GM12891 (cell line): ENCODE measurements at places on chromosomes 1 and 21.

DNA sequence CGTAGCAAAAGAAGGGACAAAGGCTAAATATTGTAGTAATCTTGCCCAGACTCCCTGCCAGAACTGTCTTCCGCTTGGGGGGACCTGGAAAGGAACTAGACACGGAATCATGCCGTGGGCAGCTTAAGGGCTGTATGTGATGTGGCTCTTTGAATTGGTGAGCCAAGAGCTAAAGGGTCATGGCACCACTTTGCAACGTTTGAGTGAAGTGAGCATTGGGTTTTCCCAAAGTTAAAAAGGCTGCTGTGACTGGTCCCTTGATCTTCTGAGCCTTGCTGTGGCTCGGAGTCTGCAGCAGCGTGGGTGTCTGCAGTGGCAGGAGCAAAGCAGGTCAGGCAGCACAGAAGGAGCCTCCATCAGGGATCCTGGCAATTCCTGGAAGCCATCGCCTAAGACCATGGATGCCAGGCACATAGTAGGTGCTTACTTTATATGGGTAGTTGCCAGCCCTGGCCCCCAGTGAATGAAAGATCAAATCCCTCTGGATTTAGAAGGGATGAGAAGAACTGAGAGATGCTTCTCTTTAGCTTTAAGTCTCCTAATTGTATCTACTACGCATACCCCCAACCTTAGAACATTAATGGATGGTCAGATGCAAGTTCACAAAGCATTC, 1.8 kb downstream of the SMYD2 start:
- DNase-seq, result no peak

DNA sequence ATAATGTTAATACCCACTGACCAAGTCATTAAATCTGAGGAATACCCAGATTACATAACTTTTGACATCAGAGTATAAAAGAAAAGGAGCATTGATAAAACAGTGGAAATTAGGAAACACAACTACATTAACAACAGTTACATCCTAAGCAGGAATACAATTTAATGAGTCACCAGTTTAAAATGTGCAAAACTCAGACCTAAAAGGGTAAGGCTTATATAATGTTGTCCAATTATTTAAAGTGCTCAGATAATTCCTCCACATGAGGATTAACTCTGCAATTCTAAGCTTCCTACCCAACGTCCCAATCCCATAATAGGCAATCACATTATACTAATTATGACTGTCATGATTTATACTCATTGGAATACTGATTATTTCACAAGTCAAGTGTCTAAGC, 50.5 kb downstream of the ABL2 start:
- DNase-seq, result no peak

GRCh38 chr1:156502894-156503697, 2.5 kb upstream of the MEF2D start:
- DNase-seq, result no peak

DNA sequence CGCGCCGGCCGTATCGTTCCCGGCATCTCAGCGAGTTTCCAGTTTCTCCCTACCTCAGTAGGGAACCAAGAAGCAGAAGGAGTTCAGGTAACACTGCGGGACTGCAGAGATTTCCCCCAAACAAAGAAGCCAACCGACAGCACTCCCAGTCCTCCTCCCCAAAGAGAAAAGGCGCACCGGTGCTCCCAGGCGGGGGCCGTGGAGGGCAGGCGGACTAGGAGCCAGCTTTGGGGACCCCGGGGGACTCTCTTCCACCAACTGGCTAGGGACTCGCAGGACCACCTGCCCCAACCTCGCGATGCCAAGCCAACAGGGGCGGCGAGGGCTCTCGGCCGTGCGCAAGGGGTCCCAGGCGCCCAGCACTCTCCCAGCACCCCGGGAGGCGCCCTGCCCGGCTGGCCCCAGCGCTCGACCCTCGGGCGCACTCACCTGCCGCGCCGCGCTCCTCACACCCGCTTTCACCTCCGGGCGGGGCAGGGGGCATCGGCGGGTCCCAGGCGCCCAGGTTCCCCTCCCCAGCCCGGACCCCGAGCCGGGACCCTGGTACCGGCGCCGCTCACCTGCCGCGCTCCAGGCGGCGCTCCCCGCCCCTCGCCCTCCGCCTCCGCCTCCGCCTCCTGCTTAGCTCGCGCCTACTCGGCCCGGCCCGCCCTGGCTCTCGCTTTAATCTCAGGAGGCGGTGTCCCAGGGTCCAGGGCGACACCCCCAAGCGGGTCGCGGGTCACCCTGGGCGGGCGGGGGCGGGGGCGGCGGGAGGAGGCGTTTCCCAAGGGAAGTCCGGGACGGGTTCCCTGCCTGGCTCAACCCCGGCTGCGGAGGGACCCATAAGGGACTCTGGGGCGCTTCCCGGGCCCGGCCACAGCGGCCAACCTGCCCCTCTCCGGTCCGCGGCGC, at the start of gene TMPRSS2:
TMPRSS2 (minus strand) TSS at position 638 of the 894 bp plus-strand sequence. CDS start 10,025 bp downstream, outside the sequence.
- no peak for DNase-seq

GRCh38 chr1:182995894-182996293, 27.3 kb upstream of the LAMC1 start:
- no peak for DNase-seq

- no peak for DNase-seq
These were observed 36.6 kb downstream of the DEGS1 start for GRCh38 chr1:224219612-224220059.

DNA sequence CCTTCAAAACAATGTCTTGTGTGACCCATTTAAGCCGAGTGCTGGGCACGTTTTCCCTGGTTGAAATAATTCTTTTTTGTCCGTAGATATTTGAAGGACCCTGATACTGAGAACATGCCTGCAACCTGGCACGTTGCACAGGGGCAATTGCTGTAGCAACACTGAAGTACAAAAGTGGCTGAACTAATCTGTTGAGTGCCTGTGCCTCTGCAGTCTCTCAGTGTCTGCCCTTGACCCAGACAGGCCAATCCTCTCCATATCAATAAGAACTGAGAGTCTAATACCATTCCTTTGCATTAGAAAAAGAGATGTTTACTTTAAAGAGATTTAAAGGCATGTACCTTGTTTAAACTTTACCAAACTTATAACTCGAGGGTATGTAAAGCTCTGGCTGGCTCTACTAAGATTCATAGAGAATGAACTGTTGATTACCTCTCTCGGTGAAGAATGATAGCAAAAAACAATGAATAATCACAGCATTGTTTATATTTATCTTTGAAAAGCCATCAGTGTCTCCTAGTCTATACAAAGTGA, 2.4 kb downstream of the GREM2 start:
- no peak for DNase-seq

GRCh38 chr1:170993151-170993550, 57.8 kb downstream of the MROH9 start:
- DNase-seq, result no peak

GRCh38 chr1:150973836-150974579, 627 bp downstream of the CERS2 start:
- DNase-seq, result peak; percentile 51

GRCh38 chr1:15525050-15526020, 1.3 kb upstream of the DNAJC16 start:
- no peak for DNase-seq

GRCh38 chr1:33088119-33088906, 7.4 kb downstream of the AZIN2 start:
- DNase-seq, result no peak

DNA sequence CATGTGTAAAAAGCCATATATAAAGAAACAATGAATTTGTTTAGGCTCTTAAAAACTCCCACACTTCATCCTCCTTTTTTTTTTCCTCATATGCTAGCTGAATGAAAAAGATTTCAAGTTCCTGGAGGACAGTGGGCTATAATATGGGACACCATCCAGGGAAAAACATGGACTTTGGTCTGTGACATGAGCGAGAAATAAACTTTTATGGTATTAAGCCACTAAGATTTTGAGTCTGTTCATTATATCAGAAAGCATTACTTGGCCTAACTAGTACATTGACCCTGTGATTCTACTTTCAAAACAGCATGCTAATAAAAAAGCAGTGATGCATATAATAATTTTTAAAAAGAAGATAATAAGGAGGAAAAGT, 392.3 kb upstream of the CAMK1G start:
- no peak for DNase-seq

- DNase-seq, result no peak
These were observed 3.2 kb downstream of the NRDC start for GRCh38 chr1:51875291-51875772.

GRCh38 chr21:41877901-41878830, 978 bp downstream of the PRDM15 start:
- DNase-seq, result no peak

GRCh38 chr1:223207293-223208066, 64.4 kb upstream of the TLR5 start:
- no peak for DNase-seq

DNA sequence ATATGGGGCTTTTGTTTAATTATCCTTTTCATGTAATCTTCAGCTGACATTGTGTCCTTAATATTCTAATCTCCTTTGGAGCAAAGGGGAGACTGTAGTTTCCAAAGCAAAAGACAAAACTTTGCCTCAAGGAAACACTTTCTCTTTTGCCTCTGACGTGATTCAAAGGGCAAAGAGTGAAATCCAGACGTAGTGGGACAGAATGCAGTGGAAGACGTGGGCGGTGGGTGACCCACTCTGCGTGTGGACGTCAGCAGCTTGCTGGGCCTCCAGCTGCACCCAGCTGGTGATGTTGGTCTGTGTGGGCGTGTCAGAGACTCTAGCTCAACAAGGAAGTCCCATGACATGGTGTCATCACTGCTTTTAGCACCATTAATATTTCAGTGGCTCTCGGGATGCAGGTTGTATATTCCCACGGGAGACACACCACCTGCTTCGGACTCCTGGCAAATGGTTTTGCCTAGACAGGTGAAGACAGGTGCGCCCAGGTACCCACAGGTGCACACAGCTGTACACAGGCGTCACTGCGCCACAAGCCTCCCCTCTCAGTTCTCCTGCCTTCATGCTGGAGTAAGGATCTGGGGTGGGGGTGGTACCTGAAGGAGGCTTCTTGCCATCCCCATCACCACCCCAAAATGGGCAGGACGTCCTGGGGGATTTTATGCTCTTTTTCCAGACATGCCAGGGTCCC, 292.1 kb upstream of the VAMP3 start:
- DNase-seq, result peak; percentile 41

DNA sequence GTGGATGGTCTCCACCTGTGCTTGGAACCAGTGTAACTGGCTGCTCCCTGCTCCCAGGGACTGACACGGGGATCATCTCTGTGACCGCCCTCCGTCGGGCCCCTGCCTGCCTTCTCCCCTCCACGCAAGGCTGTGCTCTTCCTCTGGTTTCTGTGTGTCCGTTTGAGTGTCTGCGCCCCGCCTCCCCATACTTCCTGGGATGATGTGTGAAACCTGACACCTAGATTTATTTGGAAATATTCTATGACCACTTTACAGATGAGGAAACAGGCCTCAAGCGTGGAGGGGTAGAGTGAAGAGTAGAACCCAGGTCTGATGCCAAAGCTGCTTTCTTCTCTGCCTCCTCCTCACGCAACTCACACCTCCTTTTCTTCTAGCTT, 24.3 kb downstream of the LDLRAP1 start:
- no peak for DNase-seq

- no peak for DNase-seq
These were observed 19.2 kb downstream of the SLC19A2 start for GRCh38 chr1:169466259-169467230.

- DNase-seq, result peak; percentile 74
These were observed 44.9 kb downstream of the CHAF1B start for GRCh38 chr21:36429947-36430546.

DNA sequence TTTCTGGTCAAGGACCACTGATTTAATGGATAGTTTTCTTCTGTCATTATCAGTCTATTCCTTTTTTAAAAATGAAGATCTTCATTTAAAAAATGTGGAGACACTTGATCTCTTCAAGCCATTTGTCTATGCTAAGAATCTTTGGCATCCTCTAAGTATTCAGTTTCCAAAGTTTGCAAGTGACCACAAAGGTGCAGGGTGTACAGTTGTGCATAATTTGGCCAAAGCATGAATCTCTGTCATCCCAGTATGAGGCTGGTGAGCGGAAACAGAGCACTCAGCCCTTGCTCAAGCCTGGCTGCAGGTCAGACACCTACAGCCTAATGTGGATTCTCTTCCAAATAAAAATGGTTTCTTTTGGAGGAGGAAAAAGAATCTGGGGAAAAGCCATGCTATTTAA, 19.8 kb downstream of the PARP1 start:
- DNase-seq, result no peak

GRCh38 chr1:55203064-55203463, 12.1 kb downstream of the USP24 start:
- no peak for DNase-seq

- DNase-seq, result no peak
These were observed 8.5 kb downstream of the IL23R start for GRCh38 chr1:67174716-67175284.

DNA sequence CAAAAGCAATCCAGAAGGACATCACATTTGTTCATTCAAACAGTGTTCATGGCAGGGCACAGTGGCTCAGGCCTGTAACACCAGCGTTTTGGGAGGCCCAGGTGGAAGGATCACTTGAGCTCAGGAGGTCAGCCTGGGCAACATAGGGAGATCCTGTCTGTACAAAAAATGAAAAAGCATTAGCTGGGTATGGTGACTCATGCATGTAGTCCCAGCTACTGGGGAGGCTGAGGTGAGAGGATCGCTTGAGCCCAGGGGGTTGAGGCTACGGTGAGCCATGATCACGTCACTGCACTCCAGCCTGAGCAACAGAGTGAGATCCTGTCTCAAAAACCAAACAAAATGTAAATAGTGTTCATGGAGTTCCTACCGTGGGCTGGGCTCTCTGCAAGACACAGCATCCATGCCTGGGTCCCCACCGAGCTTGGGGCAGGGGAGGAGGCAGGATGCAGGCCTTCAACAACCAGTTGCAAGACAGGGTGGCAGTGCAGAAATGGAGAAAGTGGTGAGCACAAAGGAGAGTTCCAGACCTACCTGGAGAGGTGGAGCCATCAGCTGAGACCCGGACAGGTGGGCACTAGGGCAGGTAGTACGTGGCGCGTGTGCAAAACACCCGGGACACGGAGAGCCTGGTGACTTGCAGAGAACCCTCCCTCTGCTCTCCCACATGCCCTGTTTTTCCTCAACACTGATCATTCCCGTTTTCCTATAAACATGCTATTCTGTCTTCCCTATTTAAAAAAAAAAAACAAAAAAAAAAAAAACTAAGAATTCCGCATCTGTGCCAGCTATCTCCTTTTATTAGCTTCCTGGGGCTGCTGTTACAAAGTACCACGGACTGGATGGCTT, 138.9 kb downstream of the TOMM20 start:
- no peak for DNase-seq

DNA sequence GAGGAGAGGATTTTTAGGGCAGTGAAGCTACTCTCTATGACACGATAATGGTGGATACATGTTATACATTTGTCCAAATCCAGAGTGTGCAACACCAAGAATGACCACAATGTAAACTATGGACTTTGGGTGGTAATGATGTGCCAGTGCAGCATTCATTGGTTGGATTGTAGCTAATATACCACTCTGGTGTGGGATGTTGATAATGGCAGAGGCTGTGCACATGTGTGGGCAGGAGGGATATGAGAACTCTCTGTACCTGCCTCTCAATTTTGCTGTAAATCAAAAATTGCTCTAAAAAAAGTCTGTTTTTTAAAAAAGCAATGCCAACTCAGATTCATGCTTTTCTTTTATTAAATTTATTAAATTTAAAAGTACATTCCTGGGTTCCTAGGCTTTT, 27.2 kb upstream of the LPAR3 start:
- DNase-seq, result no peak
